Right ventricle myocardium inferior (tissue), 1 donor: ENCODE measurements at places on chromosomes 12 and 14. TPM values are rescaled to one million over a fixed set of nuclear protein-coding genes. Genes with fewer than 3 reads are reported as not detected.

The FAM90A1 gene
- 0.46 TPM for total RNA-seq

The GPR135 gene
- total RNA-seq, result 1.5 TPM

The IKZF4 gene
- total RNA-seq, result 9.5 TPM

The REC8 gene
- 2.4 TPM for total RNA-seq

The TAS2R13 gene
- 0.43 TPM for total RNA-seq

The NEUROD4 gene
- total RNA-seq, result not detected

The SALL2 gene
- 4.9 TPM for total RNA-seq

The YAF2 gene
- 86.1 TPM for total RNA-seq

The NAV3 gene
- total RNA-seq, result 2.6 TPM

The PZP gene
- total RNA-seq, result 0.30 TPM

The CCDC197 gene
- total RNA-seq, result 0.84 TPM

The RNASE11 gene
- total RNA-seq, result not detected

The CLEC12A gene
- 6.5 TPM for total RNA-seq

The TESPA1 gene
- total RNA-seq, result 0.70 TPM

The DLK1 gene
- 52.3 TPM for total RNA-seq

The CLEC6A gene
- not detected for total RNA-seq

The LRTM2 gene
- total RNA-seq, result not detected

The PIK3C2G gene
- not detected for total RNA-seq

The SLC6A15 gene
- not detected for total RNA-seq

The AQP2 gene
- not detected for total RNA-seq
